Spleen (tissue), 13 donors: ENCODE measurements at places on chromosomes 7 and 10. TPM values are rescaled to one million over a fixed set of nuclear protein-coding genes. Genes with fewer than 3 reads are reported as not detected.

GRCh38 chr10:24703700-24704099 is 20.0 kb downstream of the ARHGAP21 start:
- no peak for DNase-seq
- H3K4me1 ChIP-seq = peaks cover 35% of the 10 kb centered on the region
- H3K36me3 ChIP-seq = no peaks in the 10 kb centered on the region
- no peaks in the 10 kb centered on the region for H3K27me3 ChIP-seq

DNA sequence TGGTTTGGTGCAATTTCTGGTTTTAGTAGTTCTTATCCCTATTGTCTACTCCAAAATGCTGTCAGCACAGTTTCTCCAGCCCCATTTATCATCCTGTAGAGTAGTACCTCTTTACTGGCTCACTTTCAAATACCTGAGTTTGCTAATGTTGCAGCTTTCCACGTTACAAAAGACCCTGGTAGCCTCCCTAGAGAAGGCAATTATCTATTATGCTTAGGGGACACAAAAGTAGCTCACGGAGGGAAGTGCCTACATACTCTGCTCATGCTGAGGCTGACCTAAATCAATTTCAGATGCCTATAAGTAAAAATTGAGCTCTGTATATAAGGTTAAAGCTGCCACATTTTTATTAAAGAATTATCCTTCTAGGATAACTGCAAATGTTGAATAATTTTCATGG is 603.6 kb downstream of the CNTNAP2 start:
- no peaks in the 10 kb centered on the region for H3K36me3 ChIP-seq
- H3K27me3 ChIP-seq = no peaks in the 10 kb centered on the region
- H3K4me3 ChIP-seq = no peak overlapping the region
- H3K4me1 ChIP-seq = no peaks in the 10 kb centered on the region
- DNase-seq = no peak

DNA sequence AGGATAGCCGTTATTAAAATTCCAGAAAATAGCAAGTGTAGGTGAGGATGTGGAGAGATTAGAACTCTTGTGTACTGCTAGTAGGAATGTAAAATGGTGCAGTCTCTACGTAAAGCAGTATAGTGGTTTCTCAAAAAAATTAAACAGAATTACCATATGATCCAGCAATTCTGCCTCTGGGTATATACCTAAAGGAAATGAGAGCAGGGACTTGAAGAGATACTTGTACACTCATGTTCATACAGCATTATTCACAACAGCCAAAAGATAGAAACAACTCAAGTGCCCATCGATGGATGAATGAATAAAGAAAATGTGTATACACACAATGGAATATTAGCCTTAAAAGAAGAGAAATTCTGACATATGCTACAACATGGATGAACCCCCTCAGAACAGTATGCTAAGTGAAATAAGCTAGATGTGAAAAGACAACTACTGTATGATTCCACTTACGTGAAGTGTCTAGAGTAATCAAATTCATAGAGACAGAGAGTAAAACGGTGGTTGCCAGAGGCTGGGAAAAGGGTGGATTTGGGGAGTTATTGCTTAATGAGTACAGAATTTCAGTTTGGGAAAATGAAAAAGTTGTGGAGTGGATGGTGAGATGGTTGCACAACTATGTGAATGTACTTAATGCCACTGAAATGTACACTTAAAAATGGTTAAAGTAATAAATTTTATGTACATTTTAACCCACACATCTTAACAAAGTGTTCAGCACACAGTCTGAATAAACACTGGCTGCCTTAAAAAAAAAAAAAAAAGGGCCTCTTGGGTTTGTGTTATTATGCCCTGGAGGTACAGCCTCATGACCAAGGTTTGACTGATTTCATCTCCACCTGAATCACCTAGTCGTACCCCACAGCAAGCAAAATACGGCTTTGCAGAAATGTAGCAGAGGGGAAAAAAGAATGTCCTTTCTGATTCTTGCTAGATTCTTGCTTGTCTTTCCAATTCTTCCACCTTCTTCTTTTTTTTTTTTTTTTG is 26.2 kb downstream of the BUB3 start:
- no peak overlapping the region for H3K27ac ChIP-seq
- H3K27me3 ChIP-seq = no peaks in the 10 kb centered on the region
- H3K4me3 ChIP-seq = no peak overlapping the region
- H3K4me1 ChIP-seq = no peaks in the 10 kb centered on the region
- DNase-seq = no peak
- H3K36me3 ChIP-seq = no peaks in the 10 kb centered on the region

GRCh38 chr10:5968037-5968680 is 9.2 kb downstream of the IL15RA start:
- peaks cover 22% of the 10 kb centered on the region for H3K4me1 ChIP-seq
- H3K36me3 ChIP-seq = peaks cover 6% of the 10 kb centered on the region
- H3K4me3 ChIP-seq = no peak overlapping the region
- no peaks in the 10 kb centered on the region for H3K27me3 ChIP-seq
- DNase-seq = no peak

DNA sequence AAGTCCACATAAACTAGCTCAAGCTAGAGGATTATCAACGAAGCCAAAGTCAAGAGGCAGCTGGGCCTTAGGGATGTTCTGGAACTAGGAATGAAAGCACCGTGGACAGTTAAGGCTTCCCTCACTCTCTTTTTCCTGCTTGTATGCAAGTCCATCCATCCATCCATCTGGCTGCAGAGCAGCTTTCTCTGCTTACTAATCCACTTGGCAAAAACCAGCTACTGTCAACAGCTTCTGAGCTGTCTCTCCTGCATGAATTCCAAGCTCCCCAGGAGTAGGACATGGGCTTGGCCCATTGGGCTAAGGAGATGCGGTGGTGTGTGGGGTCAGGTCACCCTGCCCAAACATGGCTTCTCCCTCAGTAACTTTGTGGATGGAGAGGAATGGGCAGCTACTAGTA is 66.2 kb downstream of the NAMPT start:
- H3K27me3 ChIP-seq = no peaks in the 10 kb centered on the region
- no peak for DNase-seq
- H3K4me1 ChIP-seq = peaks cover 4% of the 10 kb centered on the region
- H3K27ac ChIP-seq = peak overlapping the region; percentile 77
- H3K36me3 ChIP-seq = no peaks in the 10 kb centered on the region

DNA sequence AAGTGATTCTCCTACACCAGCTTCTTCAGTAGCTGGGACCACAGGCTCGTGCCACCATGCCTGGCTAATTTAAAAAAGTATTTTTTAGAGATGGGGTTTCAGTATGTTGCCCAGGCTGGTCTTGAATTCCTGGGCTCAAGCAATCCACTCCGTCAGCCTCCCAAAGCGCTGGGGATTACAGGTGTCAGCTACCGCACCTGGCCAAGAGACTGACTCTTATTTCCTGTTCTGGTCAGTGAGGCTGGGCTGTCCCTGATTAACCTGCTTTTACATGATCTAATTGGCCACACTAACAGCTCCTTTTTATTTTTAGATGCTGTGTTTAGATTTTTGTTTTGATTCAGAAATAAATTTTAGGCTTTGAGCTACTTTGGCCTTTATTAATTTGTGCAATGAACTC is 203.9 kb downstream of the NXPH1 start:
- DNase-seq = no peak
- no peaks in the 10 kb centered on the region for H3K4me1 ChIP-seq
- H3K36me3 ChIP-seq = no peaks in the 10 kb centered on the region
- H3K4me3 ChIP-seq = no peak overlapping the region

DNA sequence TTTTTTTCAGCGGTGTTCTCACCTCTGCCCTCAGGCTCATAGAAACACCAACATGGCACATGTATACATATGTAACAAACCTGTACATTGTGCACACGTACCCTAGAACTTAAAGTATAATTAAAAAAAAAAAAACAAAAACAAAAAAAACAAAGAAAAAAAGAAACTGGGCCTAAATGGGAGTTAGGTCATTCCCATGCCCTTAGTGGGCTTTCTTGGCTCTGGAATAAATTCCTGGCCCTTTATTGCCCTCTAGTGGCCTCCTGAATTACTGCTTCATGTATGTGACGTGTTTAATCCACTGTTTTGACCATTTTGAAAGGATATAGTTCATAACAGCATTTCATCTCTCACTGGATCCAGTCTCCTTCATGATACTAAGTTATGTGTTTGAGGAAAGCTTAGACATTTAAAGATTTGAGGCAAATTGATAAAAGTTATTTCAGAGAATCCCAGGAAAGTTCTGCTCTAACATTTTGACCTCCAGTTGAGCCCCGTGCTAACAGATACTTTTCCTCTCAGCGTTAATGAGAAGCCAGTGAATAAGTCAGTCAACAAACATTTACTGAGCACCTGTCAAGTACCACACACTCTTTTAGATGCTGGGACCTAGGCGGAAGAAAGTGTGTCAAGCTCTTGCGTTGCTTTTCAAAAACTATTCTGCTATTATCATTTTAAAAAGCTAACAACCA is 54.7 kb upstream of the SYPL1 start:
- H3K27ac ChIP-seq = no peak overlapping the region
- H3K4me1 ChIP-seq = no peaks in the 10 kb centered on the region
- no peaks in the 10 kb centered on the region for H3K36me3 ChIP-seq

DNA sequence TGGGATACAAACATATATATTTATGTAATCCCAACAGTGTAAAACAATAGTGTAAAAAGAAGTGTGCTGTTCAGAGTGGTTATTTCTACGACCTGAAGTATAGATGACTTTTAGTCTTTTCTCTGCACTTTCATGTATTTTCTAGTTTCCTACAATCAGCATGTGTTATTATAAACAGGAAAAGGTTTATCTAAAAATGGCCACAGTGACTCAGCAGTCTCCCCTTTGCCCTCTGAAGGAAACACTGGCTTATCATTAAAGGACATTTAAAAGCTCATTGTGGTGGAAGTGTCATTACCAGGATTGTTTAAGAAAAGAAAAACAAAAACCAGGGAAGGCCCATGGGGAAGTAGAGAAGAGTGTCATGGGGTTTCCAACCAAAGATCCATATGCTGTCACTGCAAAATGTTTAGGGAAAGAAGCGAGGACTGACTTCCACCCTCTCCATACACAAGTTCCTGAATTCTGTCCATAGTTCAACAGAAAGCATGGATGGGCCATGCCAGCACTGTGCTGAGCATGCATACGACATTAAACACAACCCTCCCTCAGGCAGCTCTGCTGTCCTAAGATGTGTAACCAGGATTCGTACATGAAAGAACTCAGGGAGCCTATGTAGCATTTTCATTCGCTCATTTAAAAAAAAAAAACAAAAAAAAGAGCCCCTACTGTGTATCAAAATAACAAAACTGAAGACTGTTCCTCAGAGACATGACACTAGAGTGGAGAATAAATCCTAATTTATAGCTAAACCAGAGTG is 10.2 kb downstream of the CYREN start:
- H3K27me3 ChIP-seq = no peaks in the 10 kb centered on the region
- peak overlapping the region; percentile 76 for H3K27ac ChIP-seq
- no peak for DNase-seq
- peaks cover 73% of the 10 kb centered on the region for H3K4me1 ChIP-seq

- no peak overlapping the region for H3K4me3 ChIP-seq
- no peaks in the 10 kb centered on the region for H3K4me1 ChIP-seq
These were observed 113.8 kb upstream of the HPS1 start for GRCh38 chr10:98560565-98560964.

DNA sequence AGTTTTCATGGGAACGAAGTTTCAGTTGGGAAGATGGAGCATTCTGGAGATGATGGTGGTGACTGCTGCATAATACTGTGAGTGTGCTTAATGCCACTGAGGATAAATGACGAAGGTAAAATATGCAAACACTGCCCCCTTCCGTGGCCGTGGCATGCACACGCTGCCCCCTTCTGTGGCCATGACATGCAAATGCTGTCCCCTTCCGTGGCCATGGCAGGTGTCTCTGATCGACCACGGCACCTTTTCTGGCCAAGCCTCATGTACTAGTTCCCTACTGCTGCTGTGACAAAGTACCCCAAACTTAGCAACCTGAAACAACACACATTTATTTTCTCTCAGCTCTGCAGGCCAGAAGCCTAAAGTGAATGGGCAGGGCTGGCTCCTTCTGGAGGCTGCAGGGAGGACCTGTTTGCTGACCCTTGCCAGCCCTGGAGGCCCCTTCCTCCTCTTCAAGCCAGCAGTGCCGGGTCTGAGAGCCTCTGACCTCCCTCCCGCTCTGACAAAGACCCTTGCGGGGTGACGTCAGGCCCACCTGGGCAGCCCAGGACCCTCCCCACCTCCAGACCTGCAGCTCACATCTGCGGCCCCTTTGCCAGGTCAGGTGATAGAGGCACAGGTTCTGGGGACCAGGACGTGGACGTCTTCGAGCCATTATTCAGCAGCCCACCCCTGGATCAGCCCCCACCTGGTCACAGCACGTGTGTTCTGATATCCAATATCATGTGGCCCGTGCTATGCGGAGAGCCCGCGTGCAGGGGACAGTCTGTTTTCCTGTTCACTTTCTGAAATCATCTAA is 82.0 kb downstream of the MICALL2 start:
- H3K4me1 ChIP-seq = no peaks in the 10 kb centered on the region
- peaks cover 54% of the 10 kb centered on the region for H3K27me3 ChIP-seq
- H3K27ac ChIP-seq = no peak overlapping the region

GRCh38 chr10:118448744-118449143 is 106.6 kb upstream of the FAM204A start:
- H3K4me1 ChIP-seq = no peaks in the 10 kb centered on the region
- no peak overlapping the region for H3K4me3 ChIP-seq
- no peaks in the 10 kb centered on the region for H3K36me3 ChIP-seq

DNA sequence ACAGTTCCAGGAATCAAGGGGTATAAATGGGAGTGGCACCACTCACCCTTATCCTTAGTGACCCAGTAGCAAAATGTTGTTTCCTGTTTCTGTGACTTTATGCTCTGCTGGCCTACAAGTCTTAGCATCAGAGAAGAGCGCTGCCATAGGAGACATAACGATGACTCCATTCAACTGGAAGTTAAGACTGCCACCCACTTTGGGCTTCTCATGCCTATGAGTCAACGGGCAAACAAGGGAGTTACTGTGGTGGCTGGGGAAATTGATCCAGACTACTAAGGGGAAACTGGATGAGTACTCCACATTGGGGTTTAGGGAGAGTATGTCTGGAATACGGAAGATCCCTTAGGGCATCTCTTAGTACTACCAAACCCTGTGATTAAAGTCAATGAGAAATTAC is 40.6 kb upstream of the PIK3CG start:
- no peaks in the 10 kb centered on the region for H3K36me3 ChIP-seq
- no peak overlapping the region for H3K4me3 ChIP-seq
- no peak for DNase-seq
- no peaks in the 10 kb centered on the region for H3K27me3 ChIP-seq

DNA sequence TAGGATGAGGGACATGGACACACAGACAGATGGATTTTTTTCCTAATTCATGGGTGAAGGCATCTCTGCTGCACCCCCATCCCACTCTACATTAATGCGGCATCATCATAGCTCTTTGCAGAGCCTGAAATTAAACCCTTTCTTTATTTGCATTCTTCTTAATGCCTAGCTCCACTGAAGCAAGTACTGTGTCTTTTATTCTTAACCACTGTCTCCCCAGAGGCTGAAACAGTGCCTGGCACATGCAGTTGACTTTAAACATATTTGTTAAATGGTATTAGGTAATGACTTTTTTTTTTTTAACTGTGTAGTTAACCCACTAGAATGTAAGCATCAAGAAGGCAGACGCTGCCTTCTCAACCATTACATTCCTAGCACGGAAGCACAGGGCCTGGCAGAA is 73.5 kb downstream of the SMURF1 start:
- H3K27me3 ChIP-seq = no peaks in the 10 kb centered on the region
- no peak for DNase-seq
- no peak overlapping the region for H3K4me3 ChIP-seq
- H3K27ac ChIP-seq = no peak overlapping the region

- no peaks in the 10 kb centered on the region for H3K36me3 ChIP-seq
- no peak overlapping the region for H3K27ac ChIP-seq
- no peak for DNase-seq
- peaks cover 100% of the 10 kb centered on the region for H3K27me3 ChIP-seq
- H3K4me3 ChIP-seq = no peak overlapping the region
These were observed 4.4 kb upstream of the MNX1 start for GRCh38 chr7:157014635-157015555.

FAM25G gene
- not detected for polyA plus RNA-seq

CALHM3 gene
- not detected for polyA plus RNA-seq

UCN3 gene
- polyA plus RNA-seq = not detected

EN2 gene
- polyA plus RNA-seq = 0.03 TPM

NPY4R gene
- not detected for polyA plus RNA-seq

PDZD7 gene
- 0.17 TPM for polyA plus RNA-seq
